ENCODE measurements at places on chromosomes 4 and X.

DNA sequence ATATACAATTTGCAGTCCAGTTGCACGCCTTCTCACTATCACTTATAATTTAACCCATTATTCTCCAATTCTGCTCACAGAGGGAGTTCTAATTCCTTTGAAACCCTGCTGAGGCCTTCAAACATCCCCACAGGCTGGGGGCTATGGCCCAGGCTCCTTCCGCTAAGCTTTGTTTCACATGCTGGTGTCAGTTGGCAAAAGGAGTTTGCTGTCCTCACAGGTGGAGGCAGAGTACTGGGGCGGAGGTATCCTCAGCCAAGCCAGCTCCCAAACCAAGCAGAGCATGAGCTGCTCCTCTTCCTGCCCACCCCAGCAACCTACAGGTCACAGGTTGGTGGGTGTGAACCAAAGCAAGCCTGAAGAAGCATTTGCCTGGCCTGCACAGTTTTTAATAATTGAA is 21.5 kb downstream of the BTC start:
- no peak for DNase-seq

GRCh38 chrX:40166582-40166981 is 68.8 kb upstream of the BCOR start:
- peak; percentile 76 for DNase-seq

- DNase-seq: peak; percentile 43
These were observed 2.7 kb downstream of the FOXO4 start for GRCh38 chrX:71098302-71098701.

DNA sequence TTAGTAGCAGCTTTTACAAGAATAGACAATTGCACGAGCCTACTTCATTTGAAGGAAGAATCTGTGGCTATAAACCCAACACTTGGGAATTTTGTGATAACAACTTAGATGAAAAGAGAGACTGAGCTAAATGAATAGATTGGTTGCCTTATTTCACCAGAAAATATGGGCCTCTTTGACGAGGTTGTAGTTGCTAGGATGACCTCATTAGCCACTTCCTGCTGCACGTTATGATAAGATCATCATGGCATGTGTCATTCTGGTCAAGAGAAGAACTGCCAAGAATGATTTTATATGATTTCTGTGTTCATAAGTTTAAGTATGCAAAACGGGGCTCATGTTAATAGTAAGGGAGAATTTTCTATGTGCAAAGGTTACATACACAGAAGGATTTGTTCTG is 321.9 kb upstream of the GIMD1 start:
- peak; percentile 76 for DNase-seq

DNA sequence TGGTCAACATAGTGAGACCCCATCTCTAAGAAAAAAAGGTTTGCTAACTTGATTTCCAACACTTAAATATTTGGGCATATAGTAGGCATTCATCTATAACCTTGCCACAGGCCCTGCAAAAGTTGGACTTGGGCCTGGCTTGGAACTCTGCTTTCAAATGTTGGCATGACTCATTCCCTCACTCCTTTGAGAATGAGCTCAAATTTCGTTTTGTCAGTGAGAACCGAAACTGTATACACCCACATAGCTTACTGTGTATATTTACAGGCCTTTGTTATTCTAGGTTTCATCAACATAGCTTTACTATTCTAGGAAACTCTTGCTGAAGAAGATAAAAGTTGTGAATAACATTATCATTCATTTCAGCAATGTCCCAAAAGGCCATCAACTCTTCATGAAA is 88.7 kb upstream of the ELOVL6 start:
- peak; percentile 74 for DNase-seq

DNA sequence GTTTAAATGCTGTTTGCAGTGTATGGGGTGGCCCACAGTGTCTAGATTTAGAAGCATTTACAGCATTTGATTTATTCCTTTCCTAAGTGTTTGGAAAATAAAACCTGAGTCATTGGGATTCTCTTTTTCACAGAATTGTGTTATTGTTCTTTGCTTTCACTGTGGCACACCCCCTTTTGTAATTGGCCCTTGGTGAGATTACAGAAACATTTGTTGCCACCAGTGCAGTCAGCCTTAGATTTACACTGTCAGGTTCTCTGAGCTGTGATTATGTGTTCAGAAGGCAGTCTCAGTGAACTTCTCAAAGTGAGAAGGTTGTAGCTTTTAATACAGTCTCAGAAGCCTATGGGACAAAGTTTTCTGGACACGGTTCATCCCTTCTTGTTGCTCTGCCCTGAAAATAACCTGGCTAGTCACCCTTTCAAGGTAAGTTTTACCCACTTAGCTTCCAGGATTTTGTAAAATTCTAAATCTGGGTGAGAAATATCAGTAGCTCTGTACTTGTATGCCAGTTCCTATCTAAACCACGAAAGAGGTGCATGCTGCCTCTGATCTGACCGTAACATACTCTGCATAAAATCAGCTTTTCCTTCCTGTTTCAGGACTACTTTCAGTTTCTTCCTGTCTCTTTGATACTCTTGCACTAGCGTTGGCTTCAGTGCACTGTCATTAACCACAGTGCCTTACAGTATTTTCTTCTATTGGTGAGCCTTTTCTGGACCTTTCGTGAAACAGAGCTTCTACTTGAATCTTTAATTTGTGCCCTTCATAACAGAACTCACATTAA is 12.6 kb downstream of the RUFY3 start:
- no peak for DNase-seq

Data from fibroblast of skin of back (primary cell).